ENCODE measurements at places on chromosomes 16 and 17.

GRCh38 chr16:86103320-86103719 is 204.4 kb downstream of the IRF8 start:
- no peak for DNase-seq

- no peak for DNase-seq
These were observed 18.7 kb upstream of the GSE1 start for GRCh38 chr16:85594273-85594977.

DNA sequence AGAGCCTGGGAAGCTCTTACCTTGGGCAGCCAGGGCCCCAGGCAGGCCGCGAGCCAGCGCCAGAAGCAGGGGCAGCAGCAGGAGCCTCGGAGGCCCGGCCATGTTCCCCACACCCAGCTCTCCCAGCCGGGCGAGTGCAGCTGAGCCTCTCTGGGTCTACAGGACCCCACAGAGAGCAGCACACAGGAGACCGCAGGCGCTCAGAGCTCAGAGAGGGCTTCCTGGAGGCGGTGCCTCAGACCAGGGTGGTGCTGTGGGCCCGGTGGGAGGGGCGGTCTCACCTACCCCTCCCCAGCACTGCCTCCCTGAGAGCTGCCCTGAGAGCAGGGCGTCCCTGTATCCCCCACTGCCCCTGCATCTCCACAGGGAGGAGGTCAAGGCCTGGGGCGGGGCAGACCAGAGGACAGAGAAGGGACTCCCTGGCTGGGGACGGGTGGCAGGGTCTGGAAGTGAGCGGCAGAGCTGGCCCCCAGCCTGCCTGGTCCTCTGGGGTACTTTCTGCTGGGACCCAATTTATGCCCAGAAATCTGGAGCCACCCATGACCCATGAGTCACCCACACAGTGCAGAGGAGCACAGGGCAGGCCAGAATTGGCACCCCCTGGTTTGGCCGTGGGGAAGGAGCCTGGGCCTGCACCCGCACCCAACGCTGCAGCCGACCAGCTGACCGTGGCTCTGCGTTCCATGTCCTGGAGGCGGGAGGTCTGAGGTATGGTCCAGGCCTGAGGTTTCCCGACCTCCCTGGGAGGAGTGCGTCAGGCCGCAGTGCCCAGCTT is at the start of gene CD7:
CD7 (minus strand) TSS at position 215 of the 775 bp plus-strand sequence; CDS start at position 102, 113 bp downstream.
- no peak for DNase-seq

GRCh38 chr17:38451840-38452529 is 23.7 kb downstream of the ARHGAP23 start:
- DNase-seq, result peak; percentile 82

DNA sequence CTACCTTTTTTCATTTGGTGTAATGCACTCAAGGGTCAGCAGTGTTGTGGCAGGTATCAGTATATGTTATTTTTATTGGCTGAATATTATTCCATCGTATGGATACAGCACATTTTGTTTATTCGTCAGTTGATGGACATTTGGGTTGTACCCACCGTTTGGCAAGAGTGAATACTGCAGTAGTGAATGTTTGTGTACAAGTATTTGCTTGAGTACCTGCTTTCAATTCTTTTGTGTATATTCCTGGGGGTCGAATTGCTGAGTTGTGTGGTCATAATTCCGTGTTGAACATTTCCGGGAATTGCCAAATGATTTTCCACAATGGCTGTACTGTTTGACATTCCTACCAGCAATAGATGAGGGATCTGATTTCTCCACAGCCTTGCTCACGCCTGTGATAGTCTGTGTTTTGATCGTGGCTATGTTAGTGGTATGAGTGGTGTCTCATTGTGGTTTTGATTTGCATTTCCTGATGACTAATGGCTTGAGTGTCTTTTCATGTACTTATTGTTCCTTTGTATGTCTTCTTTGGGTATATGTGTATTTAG is 108.4 kb downstream of the OR1D5 start:
- DNase-seq, result peak; percentile 96

DNA sequence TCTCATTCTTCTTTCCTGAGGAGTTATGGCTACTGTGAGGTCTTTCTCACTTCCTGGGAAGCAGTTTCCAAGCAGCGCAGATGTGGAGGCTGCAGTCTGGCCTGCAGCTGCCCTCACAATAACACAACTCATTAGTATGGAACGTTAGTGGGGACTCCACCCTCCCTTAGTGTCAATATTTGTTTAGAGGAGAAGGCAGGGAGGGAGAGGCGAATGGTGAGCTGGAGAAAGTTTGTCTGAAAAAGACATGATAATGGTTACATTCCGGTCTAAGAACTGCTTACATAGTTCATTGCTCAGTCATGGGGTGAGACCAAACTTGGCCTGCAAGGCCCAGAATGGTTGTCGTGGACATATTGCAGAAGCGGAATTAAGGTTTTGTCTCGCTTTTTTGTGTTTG is 170.2 kb downstream of the HS3ST3B1 start:
- peak; percentile 8 for DNase-seq

DNA sequence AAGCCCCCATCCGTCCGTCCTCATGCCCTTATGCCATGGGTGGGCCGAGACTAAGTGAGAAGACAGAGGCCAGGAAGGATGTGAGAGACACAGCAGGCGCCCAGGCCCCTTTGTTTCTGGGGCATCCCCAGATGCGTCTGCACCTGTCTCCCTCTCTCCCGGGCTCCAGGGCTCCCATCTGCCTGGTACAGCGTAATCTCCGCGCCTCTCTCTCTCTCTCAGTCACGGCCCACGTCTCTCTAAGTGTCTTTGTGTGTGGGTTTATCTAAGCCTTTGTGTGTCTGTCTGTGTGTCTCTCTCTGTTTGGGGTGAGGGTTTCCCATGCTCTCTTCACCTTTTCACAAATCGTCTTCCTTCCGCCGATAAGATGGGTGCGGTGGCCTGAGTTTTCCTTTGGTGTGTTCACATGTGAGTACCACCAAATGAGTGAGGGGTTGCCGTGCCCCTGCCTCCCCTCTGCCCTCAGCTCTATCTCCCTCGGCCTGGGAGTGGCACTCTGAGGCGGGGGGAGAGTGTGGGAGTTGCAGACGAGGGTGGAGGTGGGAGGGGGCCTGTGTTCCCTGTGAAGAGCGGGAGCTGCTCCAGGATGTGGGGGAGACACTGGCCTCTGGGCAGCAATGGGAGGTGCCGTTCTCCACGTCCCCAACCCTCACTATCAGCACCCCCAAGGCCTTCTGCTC is 25.8 kb upstream of the ABCC3 start:
- DNase-seq, result no peak

DNA sequence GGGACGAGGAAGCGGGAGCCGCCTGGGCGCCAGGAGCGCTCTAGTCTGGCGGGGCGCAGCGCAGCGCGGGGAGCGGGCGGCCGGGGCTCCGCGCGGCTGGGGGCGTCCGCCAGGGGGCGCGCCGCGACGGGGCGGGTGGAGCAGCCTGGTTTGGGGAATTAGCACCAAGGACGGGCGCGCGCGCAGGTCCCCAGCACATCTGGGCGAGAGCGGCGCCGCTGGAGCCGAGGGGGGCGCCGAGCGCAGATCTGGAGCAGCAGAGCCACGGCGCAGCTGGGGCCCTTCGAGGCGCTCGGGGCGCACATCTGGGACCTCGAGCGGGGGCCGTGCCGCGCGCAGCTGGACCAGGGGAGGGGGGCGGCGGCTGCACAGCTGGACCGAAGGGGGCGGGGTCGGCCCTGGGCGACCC is at the start of gene NXPH3:
NXPH3 (plus strand) TSS at position 193 of the 409 bp plus-strand sequence. CDS start 349 bp downstream, outside the sequence.
- DNase-seq, result peak; percentile 53

DNA sequence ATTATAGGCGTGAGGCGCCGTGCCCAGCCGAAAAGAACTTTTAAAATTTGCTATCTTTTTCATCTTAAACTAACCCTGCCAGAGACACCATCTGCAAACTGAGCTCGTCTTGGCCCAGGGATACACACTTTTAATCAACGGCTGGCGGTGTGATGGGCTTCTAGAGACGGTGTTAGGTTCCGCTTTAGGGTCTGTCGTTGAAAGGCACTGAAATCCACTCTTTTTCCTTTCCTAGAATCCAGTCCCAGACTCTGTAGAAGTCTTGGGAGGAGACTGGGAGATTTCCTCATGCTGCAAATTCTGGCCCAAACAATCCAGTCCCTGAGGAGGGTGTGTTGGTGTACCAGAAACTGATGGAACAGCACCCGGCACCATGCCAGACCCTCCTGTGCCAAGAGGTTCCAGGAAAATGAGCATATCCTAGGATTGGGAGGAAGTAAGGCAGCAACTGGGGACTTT is 52.0 kb upstream of the TEX2 start:
- DNase-seq, result no peak
